ENCODE measurements at places on chromosomes 11 and 22.

GRCh38 chr11:118415062-118415738 lies 13.8 kb downstream of the ATP5MG start:
- DNase-seq = no peak

DNA sequence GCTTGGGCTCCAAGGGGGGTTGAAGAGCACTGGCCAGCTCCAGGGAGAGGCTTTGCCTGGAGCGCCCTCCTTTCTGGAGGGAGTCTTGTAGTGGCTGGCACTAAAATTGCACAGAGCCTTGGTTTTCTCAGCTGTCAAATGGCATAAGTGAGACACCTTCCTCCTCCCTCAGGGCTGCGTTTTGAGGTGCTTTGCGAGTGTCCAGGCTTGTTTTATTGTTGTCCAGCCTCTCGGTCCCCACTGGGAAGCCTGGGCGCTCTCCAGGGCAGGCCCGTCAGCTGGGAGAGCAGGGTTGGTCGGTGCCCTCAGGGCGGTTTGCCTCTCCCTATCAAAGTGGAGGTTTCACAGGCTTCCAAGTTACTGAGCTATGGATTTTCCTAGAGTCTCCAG lies 149.3 kb upstream of the B3GAT1 start:
- no peak for DNase-seq

DNA sequence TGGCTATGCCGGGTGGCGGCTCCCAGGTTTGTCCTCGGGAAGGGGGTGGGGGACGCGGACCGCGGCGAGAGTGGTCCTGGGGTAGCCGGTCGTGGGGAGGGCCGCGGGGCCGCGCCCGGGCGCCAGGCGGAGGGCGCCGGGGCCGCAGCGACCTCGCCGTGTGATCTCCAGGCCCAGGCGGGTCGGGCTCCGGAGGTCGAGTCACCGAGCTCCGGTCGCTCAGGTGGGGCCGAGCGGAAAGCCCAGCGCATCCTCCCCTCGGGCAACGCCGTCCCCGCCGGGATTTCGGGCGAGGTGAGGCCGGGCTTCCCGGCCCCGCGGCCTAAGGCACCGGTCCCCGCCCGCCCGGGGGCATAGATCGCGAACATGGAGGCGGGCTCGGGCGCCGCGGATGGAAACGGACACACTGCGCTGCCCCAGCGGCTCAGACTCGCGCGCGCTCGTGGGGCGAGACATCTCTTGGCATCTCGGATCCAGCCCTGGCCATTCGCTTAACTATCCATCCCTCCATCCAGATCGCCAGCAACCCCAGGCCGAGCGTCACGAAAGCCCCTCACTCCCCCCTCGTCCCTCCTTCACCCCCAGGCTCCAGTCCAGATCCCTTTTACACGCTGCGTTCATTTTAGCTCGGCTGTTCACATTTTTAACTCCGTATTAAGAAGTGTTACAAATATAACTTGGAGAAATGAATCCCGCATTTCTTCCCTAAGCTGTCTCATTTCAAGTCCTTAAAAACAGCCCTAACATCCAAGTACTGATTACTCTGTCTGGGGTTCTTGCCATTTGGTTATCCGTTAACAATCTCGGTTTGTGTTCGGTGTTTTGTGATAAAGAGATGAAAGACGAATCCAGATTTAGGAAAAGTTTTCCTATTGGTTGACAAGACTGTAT lies 460 bp downstream of the ZC3H12C start:
- DNase-seq = peak; percentile 62

- DNase-seq = no peak
Measured at GRCh38 chr22:18071968-18072310, 5.9 kb upstream of the PEX26 start.

GRCh38 chr11:46977038-46977813 lies 40.7 kb downstream of the CSTPP1 start:
- no peak for DNase-seq

DNA sequence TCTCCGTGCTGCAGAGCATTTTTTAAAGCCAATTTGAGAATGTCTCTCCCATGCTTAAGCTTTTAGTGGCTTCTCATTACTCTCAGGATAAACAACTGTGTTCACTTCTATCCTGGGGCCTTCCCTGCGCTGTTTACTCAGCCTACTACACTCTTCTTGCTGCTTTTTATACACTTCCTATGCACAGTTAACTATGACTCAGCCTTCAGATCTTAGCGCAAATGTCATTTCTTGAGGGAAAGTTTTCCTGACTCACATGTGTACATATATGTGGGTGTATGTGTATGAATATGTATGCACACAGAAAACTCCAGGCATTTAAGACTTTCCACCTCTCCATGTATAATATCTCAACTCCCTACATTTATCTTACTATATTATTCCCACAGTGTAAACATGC lies 9.8 kb downstream of the THAP12 start:
- DNase-seq = no peak

DNA sequence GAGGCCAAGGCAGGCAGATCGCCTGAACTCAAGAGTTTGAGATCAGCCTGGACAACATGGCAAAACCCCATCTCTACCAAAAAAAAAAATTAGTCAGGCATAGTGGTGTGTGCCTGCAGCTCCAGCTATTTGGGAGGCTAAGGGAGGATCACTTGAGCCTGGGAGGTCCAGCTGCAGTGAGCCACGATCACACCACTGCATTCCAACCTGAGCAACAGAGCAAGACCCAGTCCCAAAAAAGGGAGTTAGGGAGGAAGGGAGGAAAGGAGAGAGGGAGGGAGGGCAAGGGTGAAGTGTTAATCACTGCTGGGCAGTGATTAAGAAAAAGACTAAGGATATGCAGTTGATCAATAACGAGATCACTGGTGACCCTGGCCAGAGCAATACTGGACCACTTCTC lies 56.0 kb upstream of the APOA1 start:
- no peak for DNase-seq

- DNase-seq = no peak
Measured at GRCh38 chr22:32199961-32200360, 4.9 kb downstream of the RFPL2 start.

DNA sequence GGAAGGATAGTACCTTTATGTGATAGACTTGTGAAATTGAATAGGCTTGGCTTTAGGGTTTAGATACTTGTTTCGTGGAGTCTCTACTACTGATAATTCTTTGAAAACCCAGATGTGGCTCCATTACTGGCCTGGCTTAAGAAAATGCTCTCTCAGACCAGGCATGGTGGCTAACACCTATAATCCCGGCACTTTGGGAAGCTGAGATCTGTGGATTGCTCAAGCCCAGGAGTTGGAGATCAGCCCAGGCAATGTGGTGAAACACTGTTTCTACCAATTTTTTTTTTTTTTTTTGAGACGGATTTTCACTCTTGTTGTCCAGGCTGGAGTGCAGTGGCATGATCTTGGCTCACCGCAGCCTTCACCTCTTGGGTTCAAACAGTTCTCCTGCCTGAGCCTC lies 40.9 kb downstream of the ATG13 start:
- no peak for DNase-seq

GRCh38 chr11:36411202-36411640 lies 98.9 kb downstream of the TRAF6 start:
- no peak for DNase-seq

- DNase-seq = no peak
Measured at GRCh38 chr11:65125197-65126056, 3.3 kb downstream of the MRPL49 start.

GRCh38 chr22:43148581-43148980 lies 2.8 kb upstream of the TSPO start:
- no peak for DNase-seq

DNA sequence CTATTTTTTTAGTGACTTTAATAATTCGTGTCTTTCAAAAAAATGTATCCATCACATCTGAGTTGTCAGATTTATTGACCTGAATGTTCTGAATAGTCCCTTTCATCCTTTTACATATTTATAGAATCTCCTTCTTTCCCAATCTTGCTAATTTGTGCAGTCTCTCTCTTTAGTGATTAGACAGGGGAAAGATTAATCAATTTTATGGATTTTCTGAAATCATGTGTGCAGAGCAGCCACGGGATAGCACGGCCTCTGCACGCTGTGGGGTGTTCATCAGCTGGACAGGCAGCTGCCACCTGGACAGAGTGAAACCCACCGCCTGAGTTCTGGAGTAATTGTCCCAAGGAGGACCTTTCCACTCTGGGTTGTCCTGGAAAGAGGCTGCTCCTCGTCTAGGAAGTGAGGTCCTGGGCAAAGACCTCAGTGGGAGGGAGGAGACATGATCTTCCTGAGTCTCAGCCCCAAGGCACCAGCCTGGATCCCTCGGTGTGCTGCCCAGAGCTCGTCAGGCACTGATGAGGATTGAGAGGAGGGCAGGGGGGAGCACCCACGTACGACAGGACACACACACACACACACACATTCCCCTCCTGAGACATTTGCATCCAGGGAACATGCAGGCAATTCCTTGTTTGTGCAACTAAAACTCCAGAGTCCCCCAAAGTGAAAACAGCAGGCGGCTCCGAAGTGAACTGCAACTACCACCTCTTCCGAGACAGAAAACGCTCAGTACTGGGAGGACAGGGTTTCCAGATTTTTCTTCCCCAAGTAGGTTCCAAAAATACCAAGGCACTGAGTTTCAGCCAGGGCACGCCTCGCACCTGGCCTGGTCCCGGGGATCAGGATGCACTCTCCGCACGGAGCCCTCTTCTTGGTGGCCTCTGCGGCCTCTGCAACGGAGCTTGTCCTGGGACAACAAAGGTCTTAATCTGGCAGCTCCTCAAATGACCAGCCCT lies 22.5 kb upstream of the KRTAP5-6 start:
- DNase-seq = no peak

- no peak for DNase-seq
Measured at GRCh38 chr11:23490557-23491235, 630.4 kb upstream of the CCDC179 start.

DNA sequence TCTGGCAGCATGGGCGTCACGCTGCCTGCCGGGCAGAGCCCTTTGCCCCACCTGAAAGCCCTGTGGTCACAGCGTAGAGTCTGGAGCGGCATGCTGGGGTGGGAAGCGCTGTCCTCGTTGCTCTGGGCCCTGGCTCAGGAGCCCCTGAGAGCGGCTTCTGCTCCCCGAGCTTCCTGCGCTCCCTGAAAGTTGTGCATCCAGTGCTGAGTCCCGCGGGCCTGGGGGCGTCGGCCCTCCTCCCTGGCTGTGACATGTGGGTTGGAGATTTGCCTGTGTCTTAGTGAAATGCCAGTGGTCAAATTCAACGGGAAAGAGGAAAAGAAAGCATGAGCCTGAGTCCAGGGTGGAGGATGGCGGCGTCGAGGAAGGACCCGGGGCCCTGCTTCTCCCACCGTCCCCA lies 1208.0 kb downstream of the BRD1 start:
- no peak for DNase-seq

DNA sequence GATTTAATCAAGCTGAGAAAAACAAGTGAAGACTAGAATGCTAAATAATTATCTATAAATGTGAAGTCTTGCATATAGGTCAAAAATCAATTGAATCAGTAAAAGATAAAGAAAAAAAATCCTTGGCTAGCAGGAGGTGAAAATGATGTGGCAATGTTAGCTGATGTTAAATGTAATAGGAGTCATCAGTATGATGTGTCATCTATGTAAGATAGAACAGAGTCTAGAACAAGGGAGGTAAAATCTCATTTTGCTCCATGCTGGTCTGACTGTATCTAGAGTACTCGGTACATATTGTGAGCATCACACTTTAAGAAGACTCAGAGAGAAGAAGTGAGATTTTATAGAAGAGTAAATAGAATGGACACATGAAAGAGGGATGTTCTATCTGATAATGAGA lies 721.2 kb downstream of the ETS1 start:
- no peak for DNase-seq

DNA sequence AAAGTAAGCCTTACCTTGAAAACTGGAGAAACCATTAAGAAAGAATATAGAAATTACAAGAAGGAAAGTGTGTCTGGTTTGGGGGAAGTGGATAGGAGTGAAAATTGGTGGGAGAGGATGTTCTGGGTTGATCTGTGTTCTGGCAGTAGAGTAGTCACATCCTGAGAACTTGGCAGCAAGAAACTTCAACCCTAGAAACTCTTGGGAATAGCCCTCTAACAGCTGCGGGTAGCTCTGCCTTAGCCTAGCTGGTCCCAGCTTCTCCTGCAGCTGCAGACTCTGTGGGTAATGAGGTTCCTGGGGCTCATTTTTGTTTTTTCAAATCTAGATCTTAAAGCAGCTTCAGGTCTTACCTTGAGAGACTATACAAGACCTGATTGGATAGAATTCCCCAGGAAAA lies 24.2 kb upstream of the OR6X1 start:
- DNase-seq = no peak

GRCh38 chr22:29147331-29147899 lies 58.3 kb upstream of the EMID1 start:
- DNase-seq = no peak

GRCh38 chr11:93236741-93237675 lies 39.2 kb upstream of the SLC36A4 start:
- DNase-seq = no peak

- no peak for DNase-seq
Measured at GRCh38 chr22:47591016-47591415, 828.6 kb downstream of the TBC1D22A start.

DNA sequence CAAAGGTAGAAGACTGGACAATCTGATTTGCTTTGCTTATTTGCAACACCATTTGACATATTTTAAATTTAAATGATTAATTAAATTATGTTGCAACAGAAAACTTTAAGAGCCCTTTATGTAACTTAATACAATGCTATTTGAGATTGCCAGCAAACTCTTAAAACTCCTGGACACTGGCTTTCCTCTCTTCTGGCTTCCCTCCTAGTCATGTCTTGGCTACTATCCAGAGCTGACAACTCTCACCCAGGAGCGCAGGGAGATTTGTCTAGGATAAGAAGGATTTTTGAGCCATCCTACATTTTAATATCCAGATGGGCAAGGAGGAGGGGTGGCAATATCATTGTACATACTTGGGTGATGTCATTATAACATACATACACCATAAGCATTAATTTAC lies 134.3 kb downstream of the ELP4 start:
- no peak for DNase-seq

- no peak for DNase-seq
Measured at GRCh38 chr11:123483058-123483457, 53.0 kb downstream of the GRAMD1B start.

DNA sequence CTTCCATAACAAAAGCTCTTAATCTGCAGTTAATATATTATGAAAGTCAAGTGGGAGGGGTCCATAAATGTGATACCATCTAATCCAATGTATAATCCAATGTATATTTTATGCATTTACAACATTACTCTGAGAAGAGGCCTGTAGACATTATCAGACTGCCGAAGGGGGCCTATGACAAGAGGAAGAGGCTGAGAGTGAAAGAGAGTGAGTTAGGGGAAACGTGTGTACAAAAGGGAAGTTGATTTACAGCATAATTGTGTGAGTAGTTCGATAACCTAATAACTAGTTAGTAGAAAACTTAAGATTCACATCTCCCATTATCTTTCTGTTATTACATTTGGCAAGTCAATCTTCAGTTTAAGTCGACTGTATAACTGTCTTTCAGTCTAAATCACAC lies 86.6 kb downstream of the DDX10 start:
- no peak for DNase-seq
